KBM-7 (cell line): ENCODE measurements at places on chromosomes 5 and 9.

GRCh38 chr9:126979461-126979860 lies 64.9 kb downstream of the RALGPS1 start:
- no peak for DNase-seq

GRCh38 chr9:79769476-79770275 lies 197.9 kb downstream of the TLE4 start:
- DNase-seq = no peak

DNA sequence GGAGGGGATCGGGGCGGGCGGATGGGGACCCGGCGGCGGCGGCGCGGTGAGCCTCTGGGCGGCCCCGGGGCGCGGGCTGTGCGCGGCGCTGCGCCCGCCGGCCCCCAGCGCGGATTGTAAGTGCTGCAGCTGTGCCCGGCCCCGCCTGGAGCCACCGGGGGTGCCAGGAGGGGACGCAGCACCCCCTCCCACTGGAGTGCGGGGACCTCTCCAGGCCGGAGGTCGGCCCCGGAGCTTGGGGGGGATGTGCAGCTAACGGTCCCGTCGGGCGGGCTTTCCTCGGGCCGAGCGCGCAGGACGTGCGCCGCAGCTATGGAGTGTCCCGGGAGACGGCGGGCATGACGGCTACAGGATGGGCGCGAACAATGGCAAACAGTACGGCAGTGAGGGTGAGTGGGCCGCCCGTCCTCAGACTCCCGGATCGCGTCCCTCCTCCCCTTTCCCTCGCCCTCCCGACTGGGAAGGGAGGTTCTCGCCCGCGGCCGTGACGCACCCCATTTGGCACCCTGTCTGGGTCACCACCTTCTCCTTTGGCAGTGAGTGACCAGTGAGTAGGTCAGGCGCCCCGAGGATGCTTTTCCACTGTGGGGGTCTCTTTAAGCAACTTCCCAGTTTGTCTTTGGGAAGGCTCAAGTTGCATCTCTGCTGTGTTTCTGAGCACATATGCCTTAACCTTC lies 483 bp downstream of the FBXL7 start:
- no peak for DNase-seq

DNA sequence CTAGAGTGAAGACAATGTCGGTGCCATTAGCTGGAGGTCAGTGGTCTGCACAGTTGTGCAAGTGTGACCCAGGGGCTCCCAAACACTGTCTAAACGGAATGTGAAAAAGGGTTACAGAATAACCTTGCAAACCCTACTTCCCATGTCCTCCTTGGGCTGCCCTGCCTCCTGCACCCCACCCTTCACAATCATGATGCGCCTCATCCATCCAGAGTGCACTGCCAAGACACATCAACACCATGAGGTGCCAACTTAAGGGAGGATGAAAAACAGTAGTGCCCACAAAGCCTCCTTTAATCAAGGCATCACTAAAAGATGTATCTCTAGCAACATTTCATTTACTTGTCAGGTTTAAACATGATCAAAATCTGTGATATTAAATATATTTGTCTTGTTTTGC lies 87.1 kb downstream of the SETX start:
- no peak for DNase-seq

- peak; percentile 65 for DNase-seq
These were observed 1.3 kb downstream of the NR4A3 start for GRCh38 chr9:99822806-99823591.

GRCh38 chr5:129382921-129383672 lies 77.0 kb upstream of the ADAMTS19 start:
- DNase-seq = no peak

DNA sequence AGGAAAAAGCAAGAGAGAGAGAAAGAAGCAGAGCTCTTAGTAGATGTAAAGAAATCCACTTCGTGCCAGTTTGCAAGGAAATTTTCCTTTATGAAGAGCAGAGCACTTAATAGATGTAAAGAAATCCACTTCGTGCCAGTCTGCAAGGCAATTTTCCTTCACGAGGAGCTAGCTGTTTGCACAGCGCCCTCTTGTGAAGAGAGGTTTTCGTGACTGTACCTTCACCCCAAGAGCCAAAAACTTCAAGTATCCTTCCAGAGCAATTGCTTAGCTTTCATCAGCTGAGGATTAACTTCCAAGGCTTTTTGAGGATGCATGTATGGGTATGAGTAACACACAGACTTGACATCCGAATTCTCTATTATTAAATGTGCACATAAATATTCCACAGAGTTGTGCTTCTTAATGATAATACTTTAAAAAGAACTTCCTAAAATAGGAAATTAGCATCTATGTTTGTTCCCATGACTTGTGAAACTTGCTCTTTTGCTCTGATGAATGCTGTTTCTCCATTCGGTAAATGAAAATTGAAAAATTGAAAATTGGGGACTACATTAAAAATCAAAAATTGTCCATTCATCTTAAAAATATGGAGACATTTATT lies 525.6 kb downstream of the PDE4D start:
- peak; percentile 80 for DNase-seq

DNA sequence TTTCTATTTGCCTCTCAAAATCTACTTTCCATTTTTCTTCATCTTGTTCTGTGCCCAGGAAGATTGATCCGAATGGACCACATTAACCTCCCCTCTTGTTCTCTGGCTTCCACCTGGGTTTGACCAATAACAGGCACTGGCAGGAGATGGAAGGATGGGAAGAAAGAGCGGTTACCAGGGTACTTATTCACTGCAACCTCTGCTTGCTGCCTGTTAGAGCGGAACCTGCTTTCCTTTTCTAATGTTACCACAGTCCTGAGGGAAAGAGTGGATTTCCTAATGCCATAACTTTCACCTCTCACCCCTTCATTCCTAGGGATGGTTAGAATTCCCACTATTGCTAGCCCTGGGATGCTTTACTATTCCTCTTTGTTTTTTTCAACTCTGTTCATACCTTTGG lies 262.1 kb downstream of the RFX3 start:
- no peak for DNase-seq

DNA sequence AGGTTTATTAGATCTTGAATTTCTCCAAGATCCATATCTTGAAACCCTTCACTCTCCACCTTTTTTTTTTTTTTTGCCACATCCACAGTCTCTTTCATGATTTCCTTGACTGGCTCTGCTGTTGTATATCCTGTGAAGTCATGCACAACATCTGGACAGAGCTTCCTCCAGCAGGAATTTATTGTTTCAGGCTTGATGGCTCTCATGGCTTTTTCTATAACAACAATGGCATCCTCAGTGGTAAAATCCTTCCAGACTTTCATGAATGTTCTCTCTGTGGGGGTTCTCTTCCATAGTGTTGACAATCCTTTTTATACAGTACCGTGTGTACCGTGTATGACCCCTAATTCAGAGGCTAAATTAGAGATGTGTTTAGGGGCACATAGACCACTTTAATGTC lies 24.0 kb downstream of the RANBP17 start:
- no peak for DNase-seq

- no peak for DNase-seq
These were observed 586.4 kb downstream of the TAF11L14 start for GRCh38 chr5:18220631-18221030.
